ENCODE measurements at places on chromosomes 6 and 20.
A peak's percentile ranks its signal among the peaks of the same experiment; 100 is the strongest.

DNA sequence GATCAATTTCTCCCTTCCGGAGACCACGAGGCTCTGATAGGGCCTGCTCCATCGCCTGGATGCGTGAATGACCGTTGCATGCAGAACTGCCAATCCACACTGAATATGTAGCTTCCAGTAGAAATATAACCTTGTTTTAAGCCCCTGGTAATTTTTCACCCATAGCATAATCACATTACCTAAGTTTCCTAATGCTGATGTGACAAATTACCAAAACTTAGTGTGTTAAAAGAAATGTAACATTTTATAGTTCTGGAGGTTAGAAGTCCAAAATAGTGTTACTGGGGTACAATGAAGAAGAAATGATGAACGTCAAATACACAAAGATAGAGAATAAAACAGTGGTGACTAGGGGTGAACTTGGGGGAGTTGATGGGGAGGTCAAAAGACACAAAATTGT is 22.0 kb upstream of the SIRPD start:
- no peak for DNase-seq

DNA sequence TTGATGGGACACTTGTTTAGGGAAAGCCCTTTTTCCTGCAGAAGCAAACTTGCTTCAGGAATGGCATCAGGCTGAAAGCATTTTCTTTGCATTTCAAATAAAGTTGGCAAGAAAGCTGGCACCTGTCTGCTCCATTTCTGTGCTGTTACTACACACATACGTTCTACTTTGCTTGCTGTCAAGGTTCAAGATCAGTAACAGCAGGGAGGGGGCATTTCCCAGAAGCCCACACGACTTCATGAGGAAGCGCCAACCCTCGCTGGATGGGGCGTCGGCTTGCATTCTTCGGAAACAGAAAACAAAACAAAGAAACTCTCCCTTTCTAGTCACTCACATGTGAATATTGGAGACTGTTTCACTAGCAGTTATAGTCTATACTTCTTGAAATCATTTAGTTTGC is 46.4 kb downstream of the AKAP12 start:
- no peak for DNase-seq

DNA sequence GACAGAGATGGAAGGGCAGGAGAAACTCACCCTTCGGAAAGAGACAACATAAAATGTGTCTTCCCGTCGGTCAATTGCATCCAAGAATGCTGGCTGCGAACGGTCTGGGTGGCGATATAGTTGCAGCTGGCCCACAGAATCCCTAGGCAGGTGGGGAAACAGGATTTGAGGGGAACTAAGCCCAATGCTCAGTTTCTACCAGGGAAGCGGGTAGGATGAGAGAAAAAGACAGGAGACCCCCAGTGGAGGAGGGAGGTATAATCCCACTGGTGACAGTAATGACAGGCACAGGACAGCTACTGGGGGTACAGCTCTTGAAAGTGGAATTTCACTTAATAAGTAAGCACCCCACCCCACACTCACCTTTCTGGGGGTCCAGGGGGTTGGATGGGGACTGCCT is 7.5 kb upstream of the TNXB start:
- DNase-seq, result no peak

DNA sequence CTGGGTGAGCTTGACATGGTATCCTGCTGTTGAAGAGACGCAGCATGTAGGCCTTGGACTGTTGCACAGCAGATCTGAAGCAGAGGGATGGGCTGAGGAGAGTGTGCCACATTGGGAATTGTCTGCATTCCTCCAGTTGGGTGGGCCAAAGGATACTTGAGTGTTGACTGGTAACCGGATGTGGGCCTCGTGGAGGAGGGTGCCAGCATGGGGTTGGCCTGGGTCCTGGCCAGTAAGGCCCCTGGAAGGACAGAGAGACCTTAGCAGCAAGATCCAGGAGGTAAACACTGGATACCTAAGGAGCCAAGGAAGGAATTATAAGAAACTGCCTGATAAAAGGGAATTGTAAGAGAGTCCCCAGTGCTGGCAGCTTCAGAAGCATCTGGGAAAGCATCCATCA is 76.9 kb downstream of the FIG4 start:
- DNase-seq, result no peak

GRCh38 chr20:15012566-15012965 is 675.2 kb upstream of the FLRT3 start:
- DNase-seq, result no peak

DNA sequence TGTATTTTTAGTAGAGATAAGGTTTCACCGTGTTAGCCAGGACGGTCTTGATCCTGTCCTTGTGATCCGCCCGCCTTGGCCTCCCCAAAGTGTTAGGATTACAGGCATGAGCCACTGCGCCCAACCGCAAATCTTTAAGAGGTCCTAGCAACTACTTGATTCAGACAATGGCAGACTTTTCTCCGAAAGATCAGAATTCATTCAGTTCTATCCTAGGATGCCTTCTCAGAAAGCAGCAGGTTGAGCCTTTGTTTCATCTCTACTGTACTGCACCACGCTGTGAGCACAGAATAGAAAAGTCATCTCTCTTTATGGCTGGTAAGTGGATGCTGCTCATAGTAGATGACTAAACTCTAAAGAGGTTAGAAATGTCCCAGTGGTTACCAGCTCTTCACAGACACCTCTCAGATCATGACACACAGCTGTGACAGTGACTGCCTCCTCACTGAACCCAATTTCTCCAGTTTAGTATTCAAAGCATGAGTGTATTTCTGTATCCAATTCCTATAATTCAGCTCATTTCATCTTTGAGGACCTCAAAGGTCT is 6.0 kb upstream of the HSF2 start:
- no peak for DNase-seq

- no peak for DNase-seq
These were observed 175.5 kb downstream of the RFPL4B start for GRCh38 chr6:112522587-112522986.

DNA sequence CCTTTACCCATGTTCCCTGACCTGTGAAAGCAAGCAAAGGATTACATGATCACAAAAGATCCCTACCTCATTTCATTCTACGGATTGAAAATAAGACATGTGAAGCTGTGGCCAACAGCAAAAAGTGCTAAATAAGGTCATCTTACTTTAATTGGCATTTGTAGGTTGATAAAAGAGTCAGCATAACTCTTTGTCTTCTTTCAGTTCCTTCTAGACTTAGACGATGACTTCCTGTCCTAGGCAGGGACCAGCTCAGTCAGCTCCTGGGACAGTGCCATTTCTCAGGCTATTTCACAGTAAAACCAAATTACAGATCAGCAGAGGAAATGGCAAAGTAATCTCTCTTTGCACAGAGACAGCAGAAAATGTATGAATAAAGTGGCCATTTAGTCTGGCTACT is 480.7 kb downstream of the RFPL4B start:
- no peak for DNase-seq

DNA sequence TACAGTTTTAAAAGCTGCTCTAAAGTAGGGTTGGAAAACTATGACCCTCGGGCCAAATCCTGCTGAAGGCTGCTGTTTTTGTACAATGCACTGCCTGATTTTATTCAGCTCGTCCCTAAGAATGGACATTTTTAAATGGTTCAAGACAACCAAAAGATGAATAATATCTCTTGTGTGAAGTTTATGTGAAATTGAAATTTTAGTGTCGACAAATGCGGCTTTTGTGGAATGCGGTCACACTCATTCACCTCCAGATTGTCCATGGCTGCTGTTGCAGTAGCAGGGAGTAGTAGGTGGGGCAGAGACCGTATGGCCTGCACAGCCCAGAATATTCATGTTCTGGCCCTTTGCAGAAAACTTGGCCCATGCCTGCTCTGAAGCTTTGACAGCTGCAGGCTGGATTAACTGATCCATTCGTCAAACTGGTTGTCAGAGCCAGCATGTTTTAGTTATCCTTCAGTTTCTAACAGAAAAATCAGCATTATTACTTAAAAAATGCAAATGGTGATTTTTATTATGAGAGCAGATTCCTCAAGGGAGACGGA is 91.6 kb downstream of the PSMG4 start:
- no peak for DNase-seq

DNA sequence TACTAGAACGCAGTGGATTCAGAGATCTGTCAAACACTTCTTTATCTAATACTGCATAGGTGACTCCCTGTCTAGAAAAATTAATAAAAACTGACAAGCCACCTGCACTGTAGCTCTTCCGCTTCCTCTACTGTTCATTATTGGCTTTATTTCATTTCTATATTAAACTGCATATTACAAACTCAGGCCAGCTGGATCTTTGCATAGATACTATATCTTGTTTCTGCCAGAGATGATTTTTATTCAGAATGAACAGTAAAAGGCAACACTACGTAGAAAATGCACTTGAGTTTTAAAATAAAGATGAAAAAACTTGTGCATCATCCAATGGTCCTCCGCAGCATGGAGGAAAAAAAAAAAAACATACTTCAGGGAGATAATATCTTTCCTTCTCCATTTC is 508.3 kb downstream of the PRKN start:
- no peak for DNase-seq

- DNase-seq, result no peak
These were observed 51.9 kb downstream of the VGLL2 start for GRCh38 chr6:117317261-117317660.

DNA sequence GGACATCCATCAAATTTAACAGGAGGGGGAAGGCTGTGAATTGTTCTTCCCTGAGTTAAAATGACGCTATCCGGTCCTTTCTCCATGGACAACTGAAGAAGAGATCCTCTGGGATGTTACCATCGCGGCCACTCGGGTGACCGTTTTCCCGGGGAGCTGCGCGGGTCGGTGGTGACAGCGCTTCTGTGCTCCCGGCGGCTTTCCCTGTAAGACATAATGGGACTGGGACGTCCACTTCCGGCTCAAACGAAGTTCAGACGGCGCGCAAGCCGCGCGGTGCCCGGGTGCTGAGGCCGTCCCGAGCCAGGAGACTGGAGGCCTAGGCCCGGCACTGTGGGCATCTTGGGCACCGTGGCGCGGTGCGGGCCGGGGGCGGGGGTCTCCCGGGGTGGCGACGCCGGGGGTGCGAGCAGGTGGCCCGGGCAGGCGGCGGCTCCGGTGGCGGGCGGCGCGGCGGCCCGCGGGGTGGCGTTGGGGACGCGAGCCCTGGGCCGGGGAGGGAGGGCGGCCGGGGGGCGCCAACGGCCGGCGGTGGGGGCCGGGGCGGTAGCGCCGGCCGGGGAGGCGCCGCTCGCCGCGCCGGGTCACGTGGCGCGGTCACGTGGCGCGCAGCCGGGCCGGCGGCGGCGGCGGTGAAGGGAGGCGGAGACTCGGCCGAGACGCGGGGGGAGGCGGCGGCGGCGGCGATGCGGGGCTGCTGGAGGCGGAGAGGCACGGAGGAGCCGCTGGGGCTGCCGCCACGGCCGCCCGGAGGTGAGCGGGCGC is 63.6 kb downstream of the GTF2H5 start:
- peak; percentile 70 for DNase-seq

GRCh38 chr6:156773476-156773875 is 3.7 kb upstream of the ARID1B start:
- DNase-seq, result no peak

DNA sequence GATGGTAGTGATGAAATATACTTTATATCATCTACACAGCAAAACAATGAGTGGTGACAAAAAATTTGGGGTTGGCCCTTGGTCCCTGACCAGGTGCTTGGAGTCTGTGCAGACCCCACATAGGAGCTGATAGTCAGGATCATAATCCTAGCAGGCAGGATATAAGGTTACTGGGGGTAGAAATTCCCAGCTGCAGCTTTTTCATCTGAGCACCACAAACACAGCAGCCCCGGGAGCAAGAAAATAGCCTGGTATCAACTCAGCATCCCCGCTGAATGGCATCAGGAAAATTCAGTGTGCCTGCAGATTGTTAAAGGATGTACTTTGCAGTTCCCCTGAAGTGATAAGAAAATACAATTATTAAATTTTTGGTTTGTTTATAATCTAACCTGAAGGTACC is 27.8 kb upstream of the RPL7L1 start:
- DNase-seq, result no peak
